ENCODE measurements at places on chromosomes 2 and 18. TPM values are rescaled to one million over a fixed set of nuclear protein-coding genes. Genes with fewer than 3 reads are reported as not detected.

Gene PMAIP1
- total RNA-seq: 18.2 TPM

- DNase-seq: no peak
These were observed 224.5 kb downstream of the UXS1 start for GRCh38 chr2:105969552-105969951.

- no peak for DNase-seq
These were observed 82.5 kb downstream of the SPP2 start for GRCh38 chr2:234133004-234133403.

GRCh38 chr18:22690556-22690955 lies 242.6 kb upstream of the RBBP8 start:
- DNase-seq: no peak

Gene KCNG2
- total RNA-seq: not detected

DNA sequence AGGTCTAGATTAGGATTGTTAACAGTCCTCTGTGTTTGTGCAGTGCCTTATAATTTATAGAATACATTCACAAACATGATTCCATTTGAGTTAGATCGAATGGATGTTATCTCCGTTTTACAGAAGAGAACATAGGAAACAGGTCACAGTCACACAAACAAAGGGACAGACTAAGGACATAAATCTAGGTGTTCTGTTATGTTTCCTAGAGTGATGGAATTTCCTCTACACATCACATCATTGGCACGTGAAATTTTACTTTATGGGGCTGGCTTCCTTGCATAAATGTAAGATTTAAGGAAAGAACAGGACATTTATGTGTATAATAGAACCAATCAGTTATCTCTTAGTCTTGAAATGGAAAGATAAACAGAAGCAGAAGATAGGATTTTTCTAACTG lies 6.4 kb downstream of the TRIM54 start:
- DNase-seq: no peak

DNA sequence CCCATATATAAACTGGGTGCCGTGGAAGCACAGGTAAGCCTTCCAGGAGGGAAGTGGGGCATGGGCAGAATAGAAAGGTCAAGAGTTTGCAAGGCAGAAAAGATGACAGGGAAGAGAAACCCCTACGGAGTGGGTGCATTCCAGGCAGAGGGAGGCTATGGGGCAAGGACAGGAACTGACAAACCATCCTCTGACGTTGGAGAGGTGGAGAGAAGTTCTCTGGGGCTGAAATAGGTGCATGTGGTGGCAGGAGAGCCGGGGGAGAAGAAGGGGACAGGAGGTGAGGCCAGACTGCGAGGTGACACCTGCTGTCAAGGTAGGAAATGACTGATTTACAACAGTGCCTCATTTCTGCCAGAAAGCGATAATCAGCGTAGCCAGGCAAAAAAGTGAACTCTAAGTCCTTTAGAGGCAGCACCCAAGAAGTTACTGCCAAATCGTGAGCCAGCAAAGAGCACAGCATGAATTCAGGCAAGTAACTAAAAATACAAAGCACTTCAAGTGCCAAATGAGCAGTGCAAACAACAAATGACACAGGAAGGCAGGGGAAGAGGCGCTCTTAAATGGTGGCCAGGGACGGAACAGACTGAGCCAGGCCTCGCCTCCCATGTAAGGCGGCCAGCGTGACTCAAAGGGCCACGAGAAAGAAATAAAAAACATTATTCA lies 113.3 kb upstream of the ACVR1C start:
- no peak for DNase-seq

- DNase-seq: no peak
These were observed 97.1 kb downstream of the TXNL1 start for GRCh38 chr18:56541340-56541739.

DNA sequence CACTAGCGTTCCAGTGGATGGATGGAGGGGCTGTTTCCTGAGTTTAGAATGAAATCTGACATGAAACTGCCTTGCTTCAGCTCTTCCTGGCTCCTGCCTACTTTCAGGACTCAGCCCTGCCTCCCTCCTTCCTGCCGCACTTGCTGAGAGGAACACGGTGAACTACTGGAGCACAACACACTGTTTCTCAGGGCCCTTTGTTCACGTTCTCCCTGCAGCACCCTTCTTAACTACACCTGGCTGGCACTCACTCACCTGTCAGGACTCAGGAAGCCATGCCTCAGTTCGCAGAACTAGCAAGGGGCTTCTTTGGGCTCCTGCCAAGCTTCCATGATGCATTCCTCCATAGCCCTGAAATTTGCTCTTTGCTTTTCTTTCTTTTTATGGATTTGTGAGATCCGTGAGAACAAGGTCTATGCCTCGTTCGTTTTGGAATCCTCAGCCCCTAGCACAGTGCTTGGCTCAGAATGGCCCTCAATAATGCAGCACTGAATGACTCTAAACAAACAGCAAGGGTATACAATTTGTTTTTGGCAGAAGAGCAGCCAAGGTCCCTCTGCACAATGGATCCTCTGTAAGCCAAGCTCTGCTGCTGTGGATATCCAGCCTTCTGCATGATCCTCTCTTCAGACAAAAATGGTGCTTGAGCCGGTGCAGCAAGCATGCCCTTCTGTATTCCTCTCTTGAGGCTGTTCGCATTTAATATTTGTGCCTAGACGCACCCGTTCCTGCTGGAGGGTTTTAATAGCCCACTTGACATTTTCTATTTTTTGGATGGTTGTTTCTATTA lies 357.0 kb downstream of the TSN start:
- DNase-seq: no peak

DNA sequence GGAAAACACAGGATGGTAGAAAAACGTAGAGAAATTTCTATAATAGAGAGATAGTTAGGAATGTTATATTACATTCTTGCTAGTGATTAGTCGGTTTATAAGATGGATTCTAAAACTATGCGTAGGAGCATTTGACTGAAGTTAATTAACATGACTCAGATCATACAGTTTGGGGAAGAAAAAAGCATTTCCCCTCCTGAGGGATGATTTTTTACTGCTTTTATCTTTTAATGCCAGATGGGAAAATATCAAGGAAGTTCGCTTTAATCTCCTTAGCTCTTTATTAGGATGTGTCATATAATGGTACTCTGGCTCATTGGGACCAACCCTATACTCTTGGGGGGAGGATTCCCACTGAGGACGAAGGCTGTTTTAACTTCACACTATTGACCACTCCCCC lies 502.1 kb downstream of the TGIF1 start:
- DNase-seq: no peak

Gene CCDC102B
- total RNA-seq: 3.1 TPM

- DNase-seq: no peak
These were observed 689.4 kb downstream of the ZEB2 start for GRCh38 chr2:143830476-143830875.

DNA sequence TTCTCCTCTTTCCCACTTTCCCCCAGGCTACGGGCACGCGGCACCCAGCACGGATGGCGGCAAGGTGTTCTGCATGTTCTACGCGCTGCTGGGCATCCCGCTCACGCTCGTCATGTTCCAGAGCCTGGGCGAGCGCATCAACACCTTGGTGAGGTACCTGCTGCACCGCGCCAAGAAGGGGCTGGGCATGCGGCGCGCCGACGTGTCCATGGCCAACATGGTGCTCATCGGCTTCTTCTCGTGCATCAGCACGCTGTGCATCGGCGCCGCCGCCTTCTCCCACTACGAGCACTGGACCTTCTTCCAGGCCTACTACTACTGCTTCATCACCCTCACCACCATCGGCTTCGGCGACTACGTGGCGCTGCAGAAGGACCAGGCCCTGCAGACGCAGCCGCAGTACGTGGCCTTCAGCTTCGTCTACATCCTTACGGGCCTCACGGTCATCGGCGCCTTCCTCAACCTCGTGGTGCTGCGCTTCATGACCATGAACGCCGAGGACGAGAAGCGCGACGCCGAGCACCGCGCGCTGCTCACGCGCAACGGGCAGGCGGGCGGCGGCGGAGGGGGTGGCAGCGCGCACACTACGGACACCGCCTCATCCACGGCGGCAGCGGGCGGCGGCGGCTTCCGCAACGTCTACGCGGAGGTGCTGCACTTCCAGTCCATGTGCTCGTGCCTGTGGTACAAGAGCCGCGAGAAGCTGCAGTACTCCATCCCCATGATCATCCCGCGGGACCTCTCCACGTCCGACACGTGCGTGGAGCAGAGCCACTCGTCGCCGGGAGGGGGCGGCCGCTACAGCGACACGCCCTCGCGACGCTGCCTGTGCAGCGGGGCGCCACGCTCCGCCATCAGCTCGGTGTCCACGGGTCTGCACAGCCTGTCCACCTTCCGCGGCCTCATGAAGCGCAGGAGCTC lies 35.4 kb downstream of the KCNK3 start:
- DNase-seq: no peak

Gene TXNDC2
- 0.16 TPM for total RNA-seq

DNA sequence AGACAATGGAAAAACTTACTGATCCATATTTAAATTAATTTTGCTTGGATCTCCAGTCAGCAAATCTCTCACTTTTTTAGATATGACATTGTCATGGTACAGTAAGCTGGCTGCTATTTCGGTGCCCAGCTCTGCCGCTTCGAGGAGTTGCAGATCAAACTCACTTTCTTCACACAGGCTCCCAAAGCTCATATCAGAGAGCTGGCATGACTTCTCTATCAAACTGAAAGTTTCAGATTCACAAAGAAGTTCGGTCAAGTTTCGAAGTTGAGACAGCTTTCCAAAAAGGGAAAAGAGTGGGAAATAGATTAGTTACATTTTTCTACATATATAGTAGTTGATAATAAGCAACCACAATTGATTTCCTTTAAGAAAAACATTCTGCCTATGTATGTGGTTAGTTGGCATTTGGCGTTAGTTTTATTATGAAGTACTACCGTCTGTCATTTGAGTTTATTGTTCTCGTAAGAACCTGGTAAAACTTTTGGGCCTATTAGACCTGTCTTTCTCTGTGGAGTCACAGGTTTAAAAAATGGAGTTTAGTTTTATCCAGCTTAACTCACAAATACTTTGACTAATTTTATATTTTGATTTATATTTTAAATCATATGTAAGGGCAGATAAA lies 118.8 kb downstream of the ABCA12 start:
- no peak for DNase-seq

DNA sequence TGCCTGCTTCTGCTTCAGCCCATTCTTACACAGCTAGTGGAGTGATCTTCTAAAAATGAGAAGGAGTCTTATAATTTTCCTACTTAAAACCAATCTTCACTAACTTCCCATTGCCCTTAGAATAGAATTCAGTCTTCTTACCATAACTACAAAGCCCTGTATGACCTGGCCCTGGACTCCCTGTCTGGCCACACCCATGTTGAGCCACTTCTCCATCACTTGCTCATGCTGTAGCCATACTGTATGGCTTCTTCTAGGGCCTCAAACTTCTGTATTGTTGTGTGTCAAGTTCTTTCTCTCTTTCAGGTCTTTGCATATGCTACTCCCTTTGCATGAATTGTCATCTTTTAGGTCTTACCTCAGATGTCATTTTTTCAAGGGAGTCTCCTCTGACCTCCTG lies 11.2 kb downstream of the DGUOK start:
- no peak for DNase-seq

- peak; percentile 43 for DNase-seq
These were observed 10.6 kb downstream of the COL5A2 start for GRCh38 chr2:189168856-189169499.

DNA sequence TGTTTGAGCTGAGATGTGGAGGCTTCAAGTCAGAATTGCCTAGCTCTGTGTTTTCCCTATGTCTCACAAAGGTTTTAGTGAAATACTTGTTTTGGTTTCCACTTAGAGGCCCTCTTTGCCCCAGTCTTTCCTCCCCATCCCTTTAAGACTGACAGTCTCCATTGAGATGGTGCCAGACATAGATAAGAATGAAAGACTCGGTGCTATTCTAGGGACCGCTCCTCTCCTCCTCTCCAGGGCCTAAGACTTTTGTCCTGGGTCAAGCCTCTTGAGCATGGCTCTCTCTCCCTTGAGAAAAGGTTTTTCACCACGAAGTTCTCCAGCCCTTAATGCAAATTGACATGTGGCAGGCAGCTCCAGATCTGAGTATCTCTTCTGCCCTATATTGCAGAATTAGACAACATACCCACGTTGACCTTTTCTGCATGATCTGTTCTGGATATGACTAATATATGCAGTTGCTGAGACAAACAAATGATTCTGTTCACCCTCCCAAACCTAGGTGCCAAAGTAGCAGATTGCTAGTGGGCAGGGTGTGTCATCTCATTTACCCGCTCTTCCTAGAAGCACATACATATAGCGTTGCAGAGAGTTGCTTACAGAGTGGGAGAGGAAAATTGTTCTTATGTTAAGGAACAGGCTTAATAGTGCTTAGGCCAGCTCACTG lies 47.5 kb upstream of the ACSL3 start:
- no peak for DNase-seq

Gene IL1R1
- total RNA-seq: 152 TPM

All from fibroblast of the aortic adventitia (primary cell).